ENCODE measurements at places on chromosomes 1 and 21. TPM values are rescaled to one million over a fixed set of nuclear protein-coding genes. Genes with fewer than 3 reads are reported as not detected.

The SETD4 gene
- total RNA-seq: 10.6 TPM

DNA sequence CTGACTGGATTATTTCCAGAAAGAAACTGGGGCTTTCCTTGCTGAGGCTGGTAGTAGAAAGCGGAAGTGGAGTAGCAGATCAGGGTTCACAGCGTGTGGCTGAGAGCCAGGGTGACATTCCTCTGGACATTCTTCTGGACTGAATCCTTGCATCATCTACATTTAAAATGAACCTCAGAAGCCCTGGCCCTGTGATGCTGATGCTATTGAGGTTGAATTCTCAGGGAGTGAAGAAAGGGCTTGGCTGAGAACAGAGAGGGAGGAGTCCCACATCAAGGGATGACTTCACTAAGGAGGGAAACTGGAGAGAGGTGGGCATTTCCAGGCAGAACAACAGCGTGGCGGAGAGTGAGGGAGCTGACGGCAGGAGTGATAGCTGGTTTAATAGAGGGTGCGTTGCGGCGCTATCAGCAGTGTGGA lies 102.3 kb upstream of the LMO4 start:
- DNase-seq: peak; percentile 96

- no peak for DNase-seq
These were observed 5.1 kb downstream of the ZNF362 start for GRCh38 chr1:33261344-33261743.

The NPL gene
- 4.2 TPM for total RNA-seq

DNA sequence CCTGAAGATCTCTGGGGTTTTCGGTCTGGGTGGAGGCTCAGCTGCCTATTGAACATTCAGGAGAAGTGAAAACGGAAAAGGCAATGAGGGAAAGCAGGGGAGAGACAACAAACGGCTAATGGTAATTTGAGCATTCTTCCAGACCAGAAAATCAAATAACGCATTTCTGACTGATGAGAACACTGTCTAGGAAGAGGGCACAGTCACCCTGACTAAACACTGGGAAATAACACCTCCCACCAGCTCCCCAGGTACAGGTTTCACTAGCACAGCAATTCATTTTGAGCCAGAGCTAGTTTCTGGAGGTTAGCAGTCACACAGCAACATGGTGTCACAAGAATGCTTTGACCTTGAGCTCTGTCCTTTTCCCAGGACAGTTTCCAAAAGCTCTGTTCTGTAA lies 21.1 kb downstream of the NCF2 start:
- peak; percentile 28 for DNase-seq
